ENCODE measurements at places on chromosomes 3 and 15. TPM values are rescaled to one million over a fixed set of nuclear protein-coding genes. Genes with fewer than 3 reads are reported as not detected.

The TEX264 gene
- total RNA-seq, result 41.8 TPM

The KBTBD13 gene
- total RNA-seq, result not detected

The STXBP5L gene
- total RNA-seq, result not detected

The CSPG5 gene
- 0.16 TPM for total RNA-seq

The IVD gene
- 51.7 TPM for total RNA-seq

The MORC1 gene
- total RNA-seq, result not detected

The KY gene
- not detected for total RNA-seq

The HRH1 gene
- not detected for total RNA-seq

The FSIP1 gene
- 0.36 TPM for total RNA-seq

The SLC6A11 gene
- not detected for total RNA-seq

The UNC45A gene
- total RNA-seq, result 56.3 TPM

The A4GNT gene
- not detected for total RNA-seq

The FBXO40 gene
- total RNA-seq, result not detected

The PLA2G4D gene
- total RNA-seq, result not detected

The PAQR5 gene
- not detected for total RNA-seq

The STX19 gene
- not detected for total RNA-seq

The IMPG2 gene
- total RNA-seq, result 0.11 TPM

The PARP15 gene
- 35.3 TPM for total RNA-seq

The PTPN9 gene
- total RNA-seq, result 29.1 TPM

The IGF2BP2 gene
- 0.21 TPM for total RNA-seq

The HDGFL3 gene
- 29.8 TPM for total RNA-seq

The MLH1 gene
- 59.2 TPM for total RNA-seq

The GOLGA6L1 gene
- not detected for total RNA-seq

The CCDC80 gene
- total RNA-seq, result 0.80 TPM

The SLC15A2 gene
- 2.0 TPM for total RNA-seq

The FOXB1 gene
- not detected for total RNA-seq

The KCNAB1 gene
- total RNA-seq, result not detected

The PBRM1 gene
- total RNA-seq, result 58.4 TPM

The AQR gene
- 32.7 TPM for total RNA-seq

The SUSD5 gene
- 0.05 TPM for total RNA-seq

The TRIM42 gene
- not detected for total RNA-seq

The UMPS gene
- 48.8 TPM for total RNA-seq

The UBXN7 gene
- 60.8 TPM for total RNA-seq

The P4HTM gene
- 24.4 TPM for total RNA-seq

The ITIH3 gene
- total RNA-seq, result 0.15 TPM

The MRPS25 gene
- 76.2 TPM for total RNA-seq

The FBXL22 gene
- 0.82 TPM for total RNA-seq

The B4GALT4 gene
- total RNA-seq, result 12.4 TPM

The C3orf85 gene
- total RNA-seq, result not detected

The GHSR gene
- total RNA-seq, result not detected

The ITIH4 gene
- 3.9 TPM for total RNA-seq

The DGKG gene
- 4.7 TPM for total RNA-seq

The GAP43 gene
- total RNA-seq, result not detected

The SLC25A36 gene
- 53.8 TPM for total RNA-seq

The SCN11A gene
- total RNA-seq, result not detected

The LMAN1L gene
- not detected for total RNA-seq

The ZCWPW2 gene
- not detected for total RNA-seq

Measured in GM12878 (cell line).